Osteocyte (in vitro differentiated cells): ENCODE measurements at places on chromosomes 7 and 10. TPM values are rescaled to one million over a fixed set of nuclear protein-coding genes. Genes with fewer than 3 reads are reported as not detected.

MLLT10 gene
- 43.9 and 56.5 TPM in 2 replicates for total RNA-seq

DNA sequence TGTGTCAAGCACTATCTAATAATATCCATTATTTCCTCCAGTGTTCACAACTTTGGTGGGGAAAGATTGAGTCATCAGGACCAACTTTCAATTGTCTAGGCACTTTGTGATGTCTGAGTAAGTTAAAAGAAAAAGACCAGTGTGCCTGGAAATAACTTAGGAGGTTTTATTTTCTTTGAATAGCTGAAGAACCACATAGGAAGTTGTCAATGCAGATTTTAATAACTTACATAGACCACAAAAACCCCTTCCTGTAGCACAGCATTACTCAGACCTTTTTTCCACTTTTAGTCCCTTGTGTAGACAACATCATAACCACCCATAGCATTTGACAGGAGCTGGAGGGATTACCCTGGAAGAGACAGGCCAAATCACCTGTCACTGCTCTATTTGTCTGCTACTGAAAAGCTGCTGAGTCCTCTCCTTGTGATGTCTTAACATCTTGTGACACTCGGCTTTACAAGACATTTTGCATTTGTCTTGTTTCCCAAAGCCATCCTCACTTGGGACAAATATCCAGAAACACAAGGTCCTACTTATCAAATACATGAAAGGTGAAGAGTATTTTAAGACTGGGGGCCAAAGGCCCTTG, 241.5 kb upstream of the PTER start:
- no peak for DNase-seq
- H3K4me1 ChIP-seq: no peaks in the 10 kb centered on the region

DNA sequence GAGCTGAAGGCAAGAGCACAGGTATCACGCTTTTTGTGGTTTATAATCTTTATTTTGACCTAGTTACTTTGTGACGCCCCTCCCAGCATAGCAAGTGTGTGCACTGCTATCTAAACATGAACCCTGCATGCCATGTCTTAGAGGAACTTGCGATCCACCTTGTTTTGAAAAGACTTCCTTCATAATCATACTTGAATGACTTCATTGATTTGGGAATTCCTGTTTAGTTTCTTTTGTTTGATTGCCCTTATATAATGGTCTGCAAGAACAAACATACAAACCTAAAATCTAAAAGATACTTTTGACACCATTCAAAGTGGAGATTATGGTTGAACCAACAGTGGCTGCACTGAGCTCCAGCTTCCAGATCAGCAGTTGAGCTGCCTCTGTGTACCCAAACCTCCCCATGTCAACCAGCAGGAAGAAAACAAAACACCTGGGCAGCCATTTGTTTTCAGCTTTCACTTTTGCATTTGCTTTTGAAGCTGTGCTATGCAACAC, 132.6 kb downstream of the CELF2 start:
- H3K27me3 ChIP-seq: no peaks in the 10 kb centered on the region
- H3K36me3 ChIP-seq: no peaks in the 10 kb centered on the region
- no peak overlapping the region for H3K27ac ChIP-seq
- no peak for DNase-seq
- no peak overlapping the region for H3K4me3 ChIP-seq

- H3K4me3 ChIP-seq: no peak overlapping the region
- H3K27me3 ChIP-seq: no peaks in the 10 kb centered on the region
- no peak for DNase-seq
- peaks cover 18% of the 10 kb centered on the region for H3K4me1 ChIP-seq
These were observed 148.6 kb upstream of the FAM3C start for GRCh38 chr7:121544726-121545125.

- no peak for DNase-seq
- peaks cover 29% of the 10 kb centered on the region for H3K4me1 ChIP-seq
- H3K27me3 ChIP-seq: no peaks in the 10 kb centered on the region
- peaks cover 3% of the 10 kb centered on the region for H3K36me3 ChIP-seq
- H3K4me3 ChIP-seq: no peak overlapping the region
These were observed 77.0 kb downstream of the PFKFB3 start for GRCh38 chr10:6279540-6280267.

GRCh38 chr10:109996225-109996624, 11.6 kb upstream of the ADD3 start:
- no peak overlapping the region for H3K27ac ChIP-seq
- peaks cover 2% of the 10 kb centered on the region for H3K36me3 ChIP-seq
- no peak overlapping the region for H3K4me3 ChIP-seq
- peaks cover 24% of the 10 kb centered on the region for H3K4me1 ChIP-seq
- DNase-seq: no peak
- H3K27me3 ChIP-seq: no peaks in the 10 kb centered on the region

ADAP1 gene
- 5.8 and 7.0 TPM in 2 replicates for total RNA-seq

SPDYE6 gene
- total RNA-seq: not detected in 2 replicates

GRCh38 chr7:131878777-131879176, 322.3 kb upstream of the PODXL start:
- H3K27ac ChIP-seq: no peak overlapping the region

- H3K36me3 ChIP-seq: peaks cover 56% of the 10 kb centered on the region
- no peaks in the 10 kb centered on the region for H3K27me3 ChIP-seq
- DNase-seq: no peak
- H3K27ac ChIP-seq: peak overlapping the region; percentile 96
- peaks cover 60% of the 10 kb centered on the region for H3K4me1 ChIP-seq
- no peak overlapping the region for H3K4me3 ChIP-seq
These were observed 99.1 kb downstream of the PRPF18 start for GRCh38 chr10:13685885-13686284.

A1CF gene
- total RNA-seq: not detected in 2 replicates

GRCh38 chr7:100221231-100221718, 1.5 kb downstream of the PVRIG start:
- no peak for DNase-seq
- no peak overlapping the region for H3K4me3 ChIP-seq
- H3K27me3 ChIP-seq: no peaks in the 10 kb centered on the region
- no peak overlapping the region for H3K27ac ChIP-seq
- H3K36me3 ChIP-seq: peaks cover 11% of the 10 kb centered on the region
- H3K4me1 ChIP-seq: peaks cover 6% of the 10 kb centered on the region
